Cortex of kidney (tissue), 1 donor: ENCODE measurements at places on chromosomes 6 and 20.

DNA sequence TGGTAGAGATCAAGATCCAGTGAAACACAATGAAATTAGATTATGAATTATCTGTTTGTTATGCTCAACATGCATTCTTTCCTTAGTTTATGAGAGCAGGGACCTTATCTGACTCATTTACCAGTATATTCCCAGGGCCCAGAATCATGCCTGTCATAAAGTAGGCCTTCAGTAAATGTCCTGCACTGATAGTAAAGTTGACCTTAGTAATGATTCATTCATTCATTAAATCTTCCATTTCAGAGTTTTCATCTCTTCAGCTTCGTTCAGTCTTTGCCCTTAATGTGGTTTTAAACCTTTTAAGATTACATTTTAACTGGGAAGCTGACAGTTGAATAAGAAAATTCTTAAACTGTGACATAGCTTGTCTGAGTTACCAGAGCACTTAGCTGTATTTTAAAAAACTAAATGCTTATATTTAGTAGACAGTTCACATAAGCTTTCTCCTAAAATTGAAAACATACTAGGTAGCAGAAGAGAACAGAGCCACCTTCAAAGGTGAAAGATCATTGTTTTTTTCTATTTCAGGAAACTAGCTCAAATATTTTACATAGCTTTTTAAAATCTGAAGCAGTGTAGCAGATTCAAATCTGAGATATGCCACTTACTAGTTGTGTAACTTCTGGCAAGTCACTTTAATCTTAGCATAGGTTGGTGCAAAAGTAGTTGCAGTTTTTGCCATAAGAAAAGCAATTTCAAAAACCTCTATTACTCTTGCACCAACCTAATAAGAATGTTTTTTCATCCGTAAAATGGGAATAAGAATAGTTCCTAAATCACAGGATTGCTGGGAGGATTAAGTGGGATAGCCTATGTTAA lies 41.4 kb downstream of the MCM8 start:
- DNase-seq: no peak

DNA sequence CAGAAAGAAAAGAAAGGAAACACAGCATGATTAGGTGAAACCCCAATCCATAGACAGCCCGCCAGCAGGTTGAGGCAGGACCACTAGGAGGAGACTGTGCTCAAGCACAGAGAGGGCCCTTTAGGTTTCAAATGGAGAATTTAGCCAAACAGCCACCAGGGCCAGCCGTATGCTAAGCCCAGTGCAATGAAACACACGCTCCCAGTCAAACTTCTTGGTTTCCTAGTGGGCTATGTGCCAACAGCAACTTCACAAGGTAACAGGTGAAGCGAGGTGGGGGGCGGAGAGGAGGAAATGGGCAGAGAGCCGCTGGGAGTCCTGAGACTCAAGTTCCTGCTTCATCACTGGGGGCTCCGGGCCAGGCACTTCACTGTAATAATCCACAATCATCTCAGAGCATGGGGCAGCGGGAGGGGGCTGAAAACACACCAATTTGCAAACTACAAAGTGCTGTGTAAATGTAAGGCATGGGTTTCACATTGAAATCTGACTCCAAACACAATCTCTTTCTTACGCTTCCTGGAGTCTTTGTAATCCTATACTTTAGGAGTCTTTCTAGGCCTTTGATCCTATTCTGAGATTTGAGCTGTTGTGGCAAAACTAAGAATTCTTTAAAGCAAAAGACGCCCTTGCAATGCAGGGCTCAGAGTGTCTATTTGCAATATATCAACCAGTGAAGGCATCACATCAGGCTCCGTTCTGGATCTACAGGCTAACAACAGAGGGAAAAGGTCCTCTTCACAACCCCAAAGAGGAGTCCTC lies 117.3 kb downstream of the OPRM1 start:
- DNase-seq: no peak

GRCh38 chr20:51084593-51085377 lies 61.9 kb upstream of the KCNG1 start:
- no peak for DNase-seq

DNA sequence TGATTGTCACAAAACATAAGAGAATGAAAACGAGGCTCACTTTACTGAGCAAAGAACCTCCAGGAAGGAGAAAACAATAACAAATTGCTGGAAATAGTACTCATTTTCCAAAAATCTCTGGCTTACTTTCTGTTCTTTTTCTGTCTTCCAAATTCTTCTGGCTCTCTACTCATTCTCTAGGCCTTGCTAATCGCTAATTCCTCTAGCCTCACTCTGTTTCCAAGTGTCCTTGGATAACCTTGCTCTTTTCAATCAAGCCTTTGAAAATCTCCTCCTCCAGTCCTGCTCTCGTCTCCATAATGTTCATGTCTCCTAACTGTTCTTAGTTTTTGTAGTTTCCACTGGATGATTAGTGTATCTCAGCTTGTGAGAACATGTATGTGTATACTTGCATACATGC lies 96.2 kb upstream of the MAP7 start:
- no peak for DNase-seq

GRCh38 chr6:88662653-88663174 lies 300.7 kb downstream of the RNGTT start:
- DNase-seq: no peak
